ENCODE measurements at places on chromosomes 7 and 10. TPM values are rescaled to one million over a fixed set of nuclear protein-coding genes. Genes with fewer than 3 reads are reported as not detected.

C10orf143 gene
- 0.77 TPM for total RNA-seq

TLL2 gene
- total RNA-seq: not detected

ZP3 gene
- total RNA-seq: 6.5 TPM

BRI3 gene
- total RNA-seq: 63.9 TPM

UBN2 gene
- 2.8 TPM for total RNA-seq

MRC1 gene
- total RNA-seq: 0.09 TPM

AGAP9 gene
- 2.1 TPM for total RNA-seq
